Fibroblast of skin of back (primary cell): ENCODE measurements at places on chromosomes 7 and 10.

DNA sequence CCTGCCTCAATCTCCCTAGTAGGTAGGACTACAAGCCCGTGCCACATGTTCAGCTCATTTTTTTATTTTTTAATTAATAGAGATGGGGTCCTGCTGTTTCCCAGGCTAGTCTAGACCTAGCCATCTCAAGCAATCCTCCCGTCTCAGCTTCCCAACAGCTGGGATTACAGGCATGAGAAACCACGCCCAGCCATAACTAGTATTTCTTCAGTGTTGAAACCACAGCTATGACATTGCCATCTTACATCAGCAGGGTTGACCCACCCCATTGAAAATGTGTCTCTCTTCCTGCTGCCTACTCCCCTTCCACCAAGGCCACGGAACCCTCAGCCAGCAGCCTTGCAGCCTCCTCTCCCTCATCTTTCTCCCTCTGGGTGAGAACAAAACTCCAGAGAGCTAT, 62.1 kb upstream of the ZNF746 start:
- DNase-seq, result peak; percentile 63

DNA sequence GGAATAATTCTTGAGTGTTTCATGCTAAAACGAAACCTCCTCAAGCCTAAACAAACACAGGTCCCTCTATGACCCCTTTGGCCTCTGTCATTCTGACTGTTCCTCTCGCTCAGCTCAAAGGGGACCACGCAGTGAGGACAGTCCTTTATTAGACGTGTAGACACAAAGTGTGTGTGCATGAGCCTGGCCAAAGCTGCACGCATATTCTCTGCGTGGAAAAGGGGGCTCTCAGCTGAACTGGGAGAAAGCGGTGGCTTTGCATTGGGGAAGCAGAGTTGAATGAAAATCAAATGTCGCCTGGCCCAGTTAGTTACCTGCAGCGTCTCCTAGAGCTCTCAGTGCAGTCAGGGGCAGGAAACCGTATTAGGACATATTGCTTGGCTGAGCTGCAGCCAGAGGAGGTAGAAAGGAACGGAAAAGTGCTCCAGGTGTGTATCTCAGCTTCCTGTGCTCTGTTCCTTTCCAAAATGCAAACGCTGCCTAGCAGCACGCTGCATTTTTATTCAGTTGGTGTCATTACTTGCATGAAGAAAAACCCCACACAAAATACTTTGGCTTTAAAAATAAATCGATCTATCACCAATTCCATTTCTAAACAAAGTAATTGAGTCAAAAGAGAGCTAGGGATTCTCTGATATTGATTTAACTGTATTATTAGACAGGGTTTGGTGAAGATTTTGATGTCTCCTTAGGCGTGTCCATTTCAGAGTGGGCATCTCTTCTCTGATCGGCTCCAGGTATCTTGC, 4.9 kb downstream of the GATA3 start:
- DNase-seq, result no peak

DNA sequence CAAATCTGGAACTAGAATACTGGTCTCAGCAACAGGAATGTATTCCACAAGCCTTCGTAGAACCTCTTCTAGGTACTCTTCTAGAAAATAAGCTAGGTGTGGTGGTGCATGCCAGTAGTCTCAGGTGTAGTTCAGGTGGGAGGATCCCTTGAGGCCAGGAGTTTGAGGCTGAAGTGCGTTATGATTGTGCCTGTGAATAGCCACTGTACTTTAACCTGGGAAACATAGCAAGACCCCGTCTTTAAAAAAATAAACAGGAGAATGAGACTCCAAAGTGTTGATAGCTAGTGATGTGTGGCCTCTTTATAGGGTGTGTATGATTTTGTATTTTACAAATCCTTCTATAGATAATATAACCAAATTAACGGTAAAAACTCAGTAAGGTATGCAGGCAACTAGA, 1.5 kb upstream of the ZNF775 start:
- no peak for DNase-seq

GRCh38 chr10:52682766-52683165, 89.8 kb downstream of the MBL2 start:
- no peak for DNase-seq

DNA sequence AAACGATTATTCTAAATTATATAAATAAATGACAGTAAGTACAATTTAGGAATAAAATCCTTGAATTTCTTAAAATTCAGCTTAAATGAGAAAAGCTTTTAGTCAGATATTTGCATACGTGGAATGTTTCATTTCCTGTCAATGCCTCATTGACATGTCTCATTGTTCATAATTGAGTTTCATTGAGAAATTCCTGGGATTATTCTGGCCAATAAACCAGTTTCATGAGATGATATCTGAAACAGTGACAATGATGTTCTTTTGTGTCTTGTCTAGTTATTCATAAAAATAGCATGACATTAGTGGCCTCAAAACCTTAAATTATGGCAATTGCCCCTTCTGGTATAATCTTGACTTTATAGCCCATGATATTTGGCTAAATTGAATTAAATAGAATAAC, 95.8 kb downstream of the DKK1 start:
- no peak for DNase-seq

- DNase-seq, result no peak
Observed at GRCh38 chr7:48868916-48869315, 55.4 kb upstream of the CDC14C start.

DNA sequence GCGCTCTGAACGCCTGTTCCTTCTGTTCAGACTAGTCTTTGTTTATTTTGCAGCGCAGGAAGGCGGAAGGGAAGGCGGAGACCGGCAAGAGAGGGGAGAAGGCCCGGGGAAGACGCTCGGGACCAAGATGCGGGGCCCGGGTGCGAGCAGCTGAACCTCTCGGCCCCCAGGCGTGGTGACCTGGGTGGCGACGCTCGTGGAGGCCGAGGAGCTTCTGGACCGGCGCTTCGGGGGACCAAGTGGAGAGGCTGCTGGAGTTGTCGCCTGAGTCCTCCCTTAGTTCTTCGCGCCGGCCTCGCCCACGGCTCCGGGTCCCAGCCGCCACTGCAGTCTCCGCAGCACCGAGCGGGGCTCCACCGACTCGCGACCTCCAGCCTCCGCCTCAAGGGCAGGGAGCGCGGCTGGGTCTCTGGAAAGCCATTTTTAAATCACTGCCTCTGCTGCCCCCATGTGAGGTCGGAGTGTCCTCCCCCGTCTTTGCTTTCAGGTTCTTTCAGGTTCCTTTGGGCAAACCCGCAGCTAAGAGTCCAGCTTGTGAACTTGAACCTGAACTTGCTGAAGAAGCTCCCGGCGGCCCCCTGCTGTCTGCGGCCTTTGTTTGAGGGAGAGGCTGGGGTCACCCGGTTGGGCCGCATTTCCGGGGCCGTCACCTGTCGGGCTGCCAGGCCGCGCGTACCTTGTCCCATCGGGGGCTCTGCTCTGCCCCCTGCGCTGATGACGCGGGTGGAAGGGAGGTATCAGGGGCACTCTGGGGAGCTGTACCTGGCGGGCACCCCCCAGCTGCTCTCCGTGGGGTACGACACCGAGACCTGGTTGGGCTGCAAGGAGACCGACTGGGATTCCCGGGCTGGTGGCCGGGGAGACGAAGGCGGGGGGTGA, 136.0 kb downstream of the KIF20B start:
- peak; percentile 27 for DNase-seq

DNA sequence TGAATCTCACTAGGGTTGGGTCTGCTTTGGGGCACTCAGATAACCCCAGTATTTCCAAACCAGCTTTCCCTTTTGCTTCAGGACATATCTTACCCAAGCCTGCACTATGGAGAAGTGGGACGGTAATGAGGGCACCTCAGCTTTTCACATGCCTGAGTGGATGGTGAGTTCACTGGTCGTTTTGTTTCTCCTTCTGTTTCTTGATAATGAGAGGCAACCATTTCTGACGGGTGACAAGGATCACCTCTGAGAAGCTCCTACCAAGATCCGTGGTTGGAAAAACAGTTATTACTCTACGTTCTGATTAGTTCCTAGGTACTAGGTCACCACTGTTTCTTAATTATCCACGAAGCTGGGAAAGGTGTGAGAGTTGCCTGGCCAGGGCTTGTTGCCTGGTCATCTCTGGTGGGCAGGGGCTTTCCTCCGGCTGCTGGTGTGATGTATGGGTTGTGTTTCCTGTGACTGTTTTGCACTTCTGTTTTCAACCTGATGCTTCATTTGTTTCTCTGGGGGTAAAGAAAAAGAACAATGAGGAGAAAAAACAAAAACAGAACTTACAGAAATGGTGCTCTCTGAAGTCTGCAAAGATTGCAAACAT, 65.7 kb upstream of the STRIP2 start:
- no peak for DNase-seq

GRCh38 chr10:44053391-44053790, 331.5 kb downstream of the CXCL12 start:
- DNase-seq, result peak; percentile 63

DNA sequence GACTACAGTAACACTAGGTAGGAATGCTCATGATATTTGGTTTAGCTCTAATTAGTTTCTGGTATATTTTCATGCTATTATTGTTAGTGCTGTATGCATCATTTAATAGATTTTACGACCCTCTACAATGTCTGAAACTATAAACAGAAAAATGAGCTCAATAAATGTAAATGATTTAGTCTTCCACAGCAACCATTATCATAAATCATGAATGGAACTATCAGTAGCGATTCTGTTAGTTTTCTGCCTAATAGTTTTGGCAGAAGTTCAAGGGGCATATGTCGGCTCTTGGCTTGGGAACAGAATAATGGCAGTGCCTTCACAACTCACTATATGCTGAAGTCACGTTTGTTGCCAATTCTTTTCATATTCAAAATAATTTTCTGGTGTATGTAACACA, 494.8 kb downstream of the PARD3 start:
- DNase-seq, result no peak

GRCh38 chr10:47111329-47111862, 188.6 kb upstream of the GDF10 start:
- DNase-seq, result no peak

DNA sequence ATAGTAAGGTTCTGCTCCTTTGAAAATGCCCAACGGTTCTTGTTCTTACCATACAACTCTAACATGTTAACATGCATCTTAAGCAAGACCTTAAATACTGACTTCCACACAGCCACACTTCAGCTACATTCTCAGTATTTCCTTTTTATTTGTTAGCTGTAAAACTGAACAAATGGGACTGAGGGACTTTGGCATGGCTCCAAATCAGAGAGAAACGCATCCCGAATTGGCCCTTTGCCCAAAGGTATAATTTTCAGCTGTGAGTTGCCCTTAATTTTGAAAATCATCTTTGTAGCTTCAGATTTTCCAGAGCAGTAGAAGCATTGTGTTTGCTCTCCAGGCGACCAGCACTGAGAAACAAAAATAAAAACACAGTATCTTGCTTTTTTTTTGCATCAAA, 56.4 kb downstream of the NEUROD6 start:
- DNase-seq, result no peak

- DNase-seq, result peak; percentile 74
Observed at GRCh38 chr7:72441791-72442190, 29.7 kb upstream of the CALN1 start.

- DNase-seq, result no peak
Observed at GRCh38 chr7:56686276-56686859, 445.9 kb downstream of the ZNF479 start.

DNA sequence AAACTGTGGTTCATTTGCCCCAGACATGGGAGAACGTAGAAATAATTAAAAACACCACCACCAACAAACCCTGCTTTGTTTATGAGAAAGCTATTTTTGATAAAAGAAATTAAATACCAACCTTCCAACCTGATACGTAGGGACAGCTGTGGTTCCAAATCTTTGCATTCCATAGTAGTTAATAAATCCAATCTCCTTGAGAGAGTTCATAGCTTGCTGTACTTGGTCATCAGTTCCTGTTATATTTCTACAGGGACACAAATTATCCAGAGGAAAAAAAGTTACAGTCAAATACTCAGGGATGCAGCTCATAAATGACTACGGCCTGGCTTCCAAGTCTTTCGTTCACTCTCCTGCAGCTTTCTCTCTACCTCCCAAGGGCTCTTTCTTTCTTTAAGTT, 41.1 kb downstream of the PUS7 start:
- DNase-seq, result peak; percentile 43

DNA sequence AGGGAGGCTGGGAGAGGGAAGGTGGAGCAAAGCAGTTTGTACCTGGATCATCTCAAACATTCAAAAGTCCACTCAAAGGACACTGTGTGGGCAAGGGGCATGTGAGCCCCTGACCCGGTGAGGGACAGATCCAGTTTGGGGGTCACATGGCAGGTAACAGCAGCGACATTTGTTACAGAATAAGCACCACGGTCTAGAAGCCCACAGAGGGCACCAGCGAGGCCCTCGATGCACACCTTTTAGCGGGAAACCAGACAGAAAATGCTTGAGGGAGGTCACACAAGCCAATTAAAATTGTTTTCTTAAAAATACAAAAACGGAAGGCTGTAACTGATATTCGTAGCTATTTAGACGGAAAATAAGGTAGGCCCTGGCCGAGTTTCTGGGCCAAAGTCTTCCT, 144.4 kb downstream of the ZMYND11 start:
- DNase-seq, result no peak

GRCh38 chr7:111324228-111324627, 233.3 kb downstream of the LRRN3 start:
- DNase-seq, result no peak

DNA sequence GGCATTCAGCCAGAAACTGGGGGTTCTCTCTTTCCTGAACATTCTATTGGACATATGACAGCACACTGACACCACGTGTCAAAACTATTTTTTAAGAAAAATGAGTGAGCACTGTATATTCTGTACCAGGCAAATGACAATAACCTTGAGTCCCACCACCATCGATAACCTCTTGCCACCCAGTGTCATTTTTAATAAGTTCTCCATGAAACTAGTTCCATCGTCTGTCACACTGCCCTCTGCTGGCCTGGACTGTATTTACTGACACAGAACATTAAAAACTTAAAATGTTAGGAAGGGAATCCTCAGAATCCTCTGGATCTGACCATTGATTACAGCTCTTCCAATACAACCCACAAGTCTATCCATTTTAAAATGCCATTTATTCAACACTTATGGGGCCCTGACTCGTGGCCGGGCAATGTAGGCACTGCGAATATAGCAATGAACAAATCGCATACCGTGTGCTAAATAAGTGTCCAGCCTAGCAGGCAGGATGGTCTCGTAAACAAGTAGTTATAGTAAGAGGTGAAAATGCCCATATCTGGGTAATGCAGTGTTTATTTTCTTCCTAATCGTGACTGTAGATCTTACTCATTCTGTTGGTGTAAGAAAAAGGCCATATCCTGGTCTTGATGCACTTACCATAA, 35.9 kb upstream of the CACNB2 start:
- peak; percentile 47 for DNase-seq

DNA sequence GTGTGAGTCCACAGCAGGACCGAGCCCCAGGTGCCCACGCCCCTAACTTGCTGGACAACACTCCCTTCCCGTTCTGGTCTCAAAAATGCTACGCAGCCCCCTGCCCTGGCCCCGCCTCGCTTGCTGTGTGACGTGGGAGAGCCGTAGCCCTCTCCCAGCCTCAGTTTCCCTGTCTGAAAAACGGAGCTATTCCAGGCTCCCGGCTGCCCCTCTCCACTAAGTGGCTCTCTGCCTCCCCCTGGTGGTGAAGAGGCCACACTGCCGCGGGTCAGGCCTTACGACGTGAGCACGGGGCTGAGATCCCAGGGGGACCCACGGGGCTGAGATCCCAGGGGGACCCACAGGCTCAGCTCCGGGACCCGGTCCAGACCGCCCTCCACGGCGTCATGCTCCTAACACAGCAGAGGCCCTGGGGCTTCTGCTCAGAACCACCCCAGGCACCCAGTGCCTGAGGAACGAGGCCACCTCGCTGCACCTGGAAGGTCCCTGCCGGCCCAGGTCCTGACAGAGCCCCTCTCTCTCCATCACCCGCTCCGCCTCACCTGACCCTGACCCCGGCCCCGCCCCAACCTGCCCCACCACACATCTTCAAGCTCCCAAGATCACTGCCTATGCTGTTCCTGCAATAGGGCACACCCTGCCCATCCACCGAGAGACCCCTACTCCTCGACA, 26.7 kb downstream of the MICALL2 start:
- DNase-seq, result peak; percentile 48
